NCI-H2081 (cell line): ENCODE measurements at places on chromosomes 5 and 9.

DNA sequence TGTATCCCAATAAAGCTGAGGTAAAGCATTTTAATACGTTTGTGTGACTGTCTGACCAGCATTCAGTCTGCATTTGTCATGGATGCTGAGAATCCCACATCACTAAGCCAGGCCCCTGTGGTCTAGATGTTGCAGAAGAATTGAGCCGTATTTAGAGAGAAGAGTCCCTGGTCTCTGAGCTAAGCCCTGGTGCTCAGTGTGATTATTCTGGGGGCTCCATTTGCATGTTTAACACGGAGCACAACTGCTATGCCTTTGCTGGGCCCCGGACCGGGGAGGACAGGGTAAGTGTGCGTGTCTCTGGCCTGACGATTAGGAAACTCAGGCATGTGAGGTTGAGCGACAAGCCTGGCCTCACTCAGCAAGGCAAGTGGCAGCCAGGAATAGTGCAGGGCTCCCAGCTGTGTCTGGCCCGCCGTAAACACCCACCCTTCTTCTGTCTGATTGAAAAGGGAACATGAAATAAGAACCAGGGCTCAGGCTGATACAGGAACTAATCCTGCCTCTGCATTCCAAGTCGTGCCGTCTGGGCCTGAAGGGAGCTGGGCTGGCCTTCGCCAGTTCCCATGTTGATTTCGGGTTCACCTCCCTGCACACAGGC, 22.3 kb downstream of the FAM78A start:
- no peak for DNase-seq

GRCh38 chr9:4298255-4299004, 1.4 kb downstream of the GLIS3 start:
- no peak for DNase-seq

DNA sequence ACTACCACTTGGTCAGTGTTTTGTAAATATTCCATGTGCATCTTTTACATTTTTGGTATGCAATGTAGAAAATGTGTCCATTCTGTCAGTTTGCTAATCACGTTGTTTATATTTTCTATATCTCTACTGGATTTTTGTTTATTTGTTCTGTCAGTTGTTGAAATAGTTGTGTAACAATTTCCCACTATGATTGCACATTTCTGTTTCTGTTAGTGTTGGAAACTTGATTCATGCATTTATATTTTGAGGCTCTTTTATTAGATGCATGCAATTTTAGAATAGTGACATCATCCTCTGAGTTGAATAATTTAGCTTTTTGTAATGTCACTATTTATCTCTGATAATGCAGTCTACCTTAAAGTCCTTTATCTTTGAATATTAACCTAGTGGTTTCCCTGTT, 25.8 kb upstream of the LECT2 start:
- DNase-seq: no peak

DNA sequence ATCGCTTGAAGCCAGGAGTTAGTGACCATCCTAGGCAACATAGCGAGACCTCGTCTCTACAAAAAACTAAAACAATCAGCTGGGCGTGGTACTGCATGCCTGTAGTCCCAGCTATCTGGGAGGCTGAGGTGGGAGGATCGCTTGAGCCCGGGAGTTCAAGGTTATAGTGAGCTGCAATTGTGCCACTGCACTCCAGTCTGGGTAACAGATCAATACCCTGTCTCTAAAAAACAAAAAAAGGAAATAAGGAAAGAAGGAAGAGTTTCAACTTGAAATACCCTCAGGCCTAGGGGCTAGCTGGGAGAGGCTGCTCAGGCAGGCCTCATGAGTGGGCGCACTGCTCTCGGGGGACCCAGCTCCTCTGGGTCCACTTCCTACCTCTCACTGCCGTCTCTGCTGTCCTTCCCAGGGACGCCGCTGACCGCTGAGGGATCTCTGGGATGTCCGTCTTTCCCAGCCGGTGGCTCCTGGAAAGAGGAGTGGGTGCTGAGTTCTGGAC, 56.4 kb downstream of the PRRT1B start:
- DNase-seq: no peak

DNA sequence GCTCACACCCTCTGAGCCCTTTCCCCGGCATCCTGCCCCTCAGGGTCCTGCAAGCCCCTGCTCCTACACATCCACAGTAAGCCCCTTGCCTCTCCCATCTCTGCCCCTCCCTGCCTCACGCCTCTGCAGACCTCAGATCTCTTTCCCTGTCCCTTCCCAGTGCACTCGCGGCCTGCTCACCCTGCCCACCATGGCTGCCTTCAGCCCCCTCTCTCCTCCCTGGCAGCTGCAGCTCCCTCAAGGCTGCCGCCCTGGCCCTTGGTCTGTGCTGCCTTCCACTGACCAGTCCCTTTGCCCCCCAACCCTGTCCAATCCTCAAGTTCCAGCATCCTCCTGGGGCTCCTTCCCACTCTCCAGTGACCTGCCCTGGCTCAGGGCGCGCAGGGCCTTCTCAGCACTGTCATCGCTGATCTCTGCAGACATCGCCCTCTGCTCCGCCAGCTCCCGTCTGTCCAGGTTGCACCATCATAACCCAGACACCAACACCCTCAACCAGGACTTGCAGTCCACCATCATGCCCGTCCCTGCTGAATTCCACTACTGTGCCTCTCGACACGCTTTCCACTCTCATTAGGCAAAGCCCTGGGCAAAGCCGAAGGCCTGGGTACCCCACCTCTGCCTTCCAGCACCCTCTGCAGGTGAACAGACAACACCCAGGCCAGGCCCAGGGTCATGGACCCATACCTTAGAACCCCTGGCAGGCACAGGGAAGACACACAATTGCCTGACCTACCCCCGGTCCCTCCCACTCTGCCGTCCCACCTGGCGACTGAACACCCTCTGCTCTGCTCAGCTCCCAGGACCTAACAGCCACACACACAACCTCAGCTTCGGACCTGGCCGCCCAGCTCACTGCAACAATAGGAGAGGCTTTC, 97.8 kb upstream of the RUFY1 start:
- DNase-seq: no peak

DNA sequence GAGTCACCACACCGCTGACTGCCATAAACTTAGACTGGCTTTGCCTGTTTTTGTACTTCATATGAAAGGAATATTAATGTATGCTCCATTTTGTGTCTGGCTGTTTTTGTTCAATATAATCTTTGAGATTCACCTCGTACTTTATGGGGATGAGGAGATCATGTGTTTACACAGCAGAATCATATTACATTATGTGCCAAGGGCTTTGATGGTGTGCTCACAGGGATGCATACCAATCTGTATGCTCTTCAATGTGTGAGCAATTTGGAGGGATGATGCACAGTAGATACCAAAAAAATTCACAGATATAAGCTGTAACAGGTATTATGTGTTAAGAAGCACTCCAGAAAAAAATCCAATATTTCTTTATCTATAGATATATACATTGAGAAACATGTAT, 113.7 kb downstream of the GABRB2 start:
- no peak for DNase-seq

- DNase-seq: peak; percentile 4
Observed at GRCh38 chr9:108235609-108236008, 620.2 kb downstream of the ACTL7B start.

DNA sequence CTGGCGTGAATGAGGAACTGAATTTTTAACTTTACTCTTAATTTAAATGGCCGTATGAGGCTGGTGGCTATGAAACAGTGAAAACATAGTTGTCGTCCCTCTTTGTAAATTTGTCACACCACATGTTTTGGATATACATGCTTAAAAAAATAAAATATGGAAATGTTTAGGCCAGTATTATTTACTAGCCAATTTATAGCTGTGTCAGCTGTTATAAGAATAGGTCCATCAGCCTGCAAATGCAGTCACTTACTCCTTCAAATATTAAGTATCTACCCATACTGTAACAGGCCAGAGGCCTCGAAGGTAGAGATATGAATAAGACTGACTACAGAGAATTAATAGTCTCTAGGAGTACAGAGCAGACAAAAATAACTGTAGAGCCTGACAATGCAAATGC, 30.0 kb downstream of the NR6A1 start:
- no peak for DNase-seq

GRCh38 chr9:137168573-137168903, 1.3 kb downstream of the LRRC26 start:
- peak; percentile 17 for DNase-seq

DNA sequence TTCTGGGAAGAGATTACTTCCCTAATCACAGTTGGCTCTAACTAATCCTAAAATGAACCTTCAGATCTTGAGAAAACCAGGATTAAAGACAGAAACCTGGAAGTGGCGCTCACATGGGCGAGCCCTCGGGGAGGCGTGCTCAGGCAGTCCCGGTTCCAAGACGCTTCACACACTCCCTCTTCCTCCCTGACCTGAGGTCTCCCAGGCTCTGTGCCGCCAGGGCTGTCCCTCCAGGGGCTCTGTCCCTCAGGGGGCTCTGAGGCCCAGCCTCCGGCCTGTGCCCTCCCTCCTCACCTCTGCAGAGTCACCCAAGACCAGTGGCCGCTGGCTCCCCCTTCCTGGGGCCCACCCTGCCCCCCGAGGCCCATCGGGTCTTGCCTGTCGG, 10.2 kb downstream of the SLC9A3 start:
- DNase-seq: no peak

- DNase-seq: no peak
Observed at GRCh38 chr9:73114958-73115357, 36.7 kb upstream of the ANXA1 start.

DNA sequence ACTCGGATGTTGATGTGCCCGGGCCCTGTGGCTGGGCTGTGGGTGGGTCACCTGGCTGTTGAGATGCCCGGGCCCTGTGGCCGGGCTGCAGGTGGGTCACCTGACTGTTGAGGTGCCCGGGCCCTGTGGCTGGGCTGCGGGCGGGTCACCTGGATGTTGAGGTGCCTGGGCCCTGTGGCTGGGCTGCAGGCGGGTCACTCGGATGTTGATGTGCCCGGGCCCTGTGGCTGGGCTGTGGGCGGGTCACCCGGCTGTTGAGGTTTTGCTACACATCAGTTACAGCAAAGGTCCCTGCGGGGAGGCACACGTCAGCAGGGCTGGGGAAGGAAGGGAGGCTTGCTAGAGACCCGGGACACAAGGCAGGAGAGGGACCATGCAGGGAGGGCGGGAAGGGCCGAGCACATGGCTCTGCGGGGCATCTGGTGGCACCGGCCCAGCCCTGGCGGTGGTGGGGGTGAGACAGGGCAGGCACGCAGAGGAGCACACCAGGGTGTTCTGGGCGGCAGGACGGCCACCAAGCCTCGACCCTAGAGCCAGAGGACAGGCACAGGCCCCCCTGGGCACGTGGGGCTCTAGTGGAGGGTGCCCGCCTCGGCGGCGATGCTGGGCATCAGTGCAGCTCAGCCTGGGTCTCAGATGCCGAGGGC, 35.4 kb downstream of the PNPLA7 start:
- DNase-seq: no peak

- no peak for DNase-seq
Observed at GRCh38 chr5:89871906-89872305, 537.6 kb downstream of the CETN3 start.

DNA sequence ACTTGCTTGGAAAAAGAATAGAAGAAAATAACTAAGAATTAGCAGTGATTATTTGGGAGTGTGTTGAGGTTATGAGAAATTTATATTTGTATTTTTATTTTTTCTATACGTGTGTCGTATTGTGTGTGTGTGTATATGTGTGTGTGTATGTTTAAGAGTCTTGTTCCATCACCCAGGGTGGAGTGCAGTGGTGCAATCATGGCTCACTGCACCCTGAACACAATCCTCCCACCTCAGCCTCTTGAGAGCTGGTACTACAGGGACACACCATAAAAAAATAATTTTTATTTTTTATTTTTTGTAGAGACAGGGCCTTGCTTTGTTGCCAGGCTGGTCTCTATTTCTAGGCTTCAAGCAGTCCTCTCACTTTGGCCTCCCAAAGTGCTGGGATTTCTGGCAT, 643.8 kb downstream of the PDE4D start:
- no peak for DNase-seq

DNA sequence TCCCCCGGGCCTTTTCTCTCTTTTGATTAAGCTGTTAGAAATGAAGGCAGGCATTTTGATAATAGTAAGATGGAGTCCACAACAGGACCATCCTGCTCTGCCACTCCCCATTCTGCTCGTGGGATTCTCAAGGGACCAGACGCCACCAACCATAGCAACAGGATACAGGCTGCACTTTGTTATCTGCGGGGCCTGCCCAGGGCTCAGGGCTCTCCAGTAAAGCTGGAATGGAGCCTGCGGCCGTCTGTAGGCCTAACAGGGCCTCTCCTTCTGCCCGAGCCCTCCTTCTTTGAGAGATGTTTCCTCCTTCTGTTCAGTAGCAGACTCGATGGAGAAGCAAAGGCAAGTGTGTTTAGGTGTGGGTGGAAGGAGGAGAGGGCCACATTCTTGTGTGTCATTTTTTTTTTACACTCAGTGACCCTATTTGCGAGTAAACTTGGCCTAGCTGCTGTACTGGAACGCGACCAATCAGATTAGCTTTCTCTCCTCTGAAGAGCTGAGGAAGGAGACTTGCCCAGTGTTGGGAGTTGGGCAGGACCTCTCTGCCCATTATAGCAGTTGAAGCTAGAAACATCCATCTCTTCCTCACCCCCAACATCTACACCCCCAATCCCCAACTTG, 8.9 kb upstream of the EPB41L4B start:
- DNase-seq: no peak

- DNase-seq: no peak
Observed at GRCh38 chr5:1526681-1527131, 2.9 kb upstream of the LPCAT1 start.

DNA sequence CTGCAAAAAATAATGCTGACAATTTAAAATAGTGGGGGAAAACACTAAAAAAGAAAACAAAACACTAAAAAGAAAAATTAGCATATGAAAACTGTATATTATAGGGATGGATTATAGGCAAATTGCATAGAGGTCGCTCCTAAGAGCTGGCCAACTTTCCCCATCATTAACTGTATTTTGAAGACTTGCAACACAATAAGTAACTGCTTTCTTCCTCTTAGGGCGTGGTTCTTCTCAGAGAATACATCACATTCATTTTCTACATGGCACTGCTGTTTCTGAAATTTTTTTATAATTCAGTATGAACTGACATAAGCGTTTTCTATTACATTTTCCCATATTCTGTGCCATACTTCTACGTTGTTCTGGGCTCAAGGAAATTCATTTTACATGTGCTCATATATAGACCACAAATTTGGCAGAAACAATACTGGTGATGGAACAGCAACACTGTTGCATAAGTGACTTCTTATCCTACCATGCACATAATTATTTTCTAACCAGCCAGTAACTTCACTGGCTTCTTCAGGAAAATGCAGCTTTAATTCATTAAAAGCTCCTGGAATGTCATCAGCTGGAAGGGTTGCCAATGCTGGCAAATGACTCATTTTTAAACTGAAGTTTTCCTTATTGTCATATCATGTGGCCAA, 171.2 kb upstream of the DMAC1 start:
- no peak for DNase-seq

DNA sequence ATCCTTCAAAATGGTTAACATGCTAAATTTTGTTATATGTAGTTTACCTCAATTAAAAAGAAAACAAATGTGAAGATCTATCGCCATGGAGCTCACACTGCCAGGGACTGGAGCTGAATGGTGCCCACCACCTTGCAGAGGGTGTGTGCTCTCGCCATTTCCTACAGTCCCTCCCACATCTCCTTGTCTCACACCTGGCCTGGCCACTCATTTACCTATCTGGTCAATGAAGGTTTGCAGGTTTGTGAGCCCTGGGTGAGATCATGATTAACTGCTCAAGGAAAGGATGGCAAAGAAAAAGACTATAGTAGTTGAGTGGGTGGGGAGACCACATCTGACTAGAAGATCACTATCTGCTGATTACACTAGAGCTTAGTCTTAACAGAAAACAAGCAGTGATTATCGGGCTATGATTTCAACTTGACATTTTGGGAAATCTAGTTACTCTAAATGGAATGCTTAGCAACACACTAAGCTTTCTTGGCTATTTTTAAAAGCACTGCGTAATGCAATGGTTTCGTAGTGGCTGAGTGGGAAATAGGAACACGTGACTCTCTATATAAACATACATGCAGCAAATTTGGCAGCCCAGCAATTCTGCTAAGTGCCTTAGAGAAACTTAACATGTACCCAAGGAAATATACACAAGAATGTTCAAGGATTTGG, 27.3 kb downstream of the PUM3 start:
- DNase-seq: no peak
